ENCODE measurements at places on chromosomes 1 and 21.

GRCh38 chr1:195105281-195105680 lies 1503.0 kb downstream of the KCNT2 start:
- no peak for DNase-seq

DNA sequence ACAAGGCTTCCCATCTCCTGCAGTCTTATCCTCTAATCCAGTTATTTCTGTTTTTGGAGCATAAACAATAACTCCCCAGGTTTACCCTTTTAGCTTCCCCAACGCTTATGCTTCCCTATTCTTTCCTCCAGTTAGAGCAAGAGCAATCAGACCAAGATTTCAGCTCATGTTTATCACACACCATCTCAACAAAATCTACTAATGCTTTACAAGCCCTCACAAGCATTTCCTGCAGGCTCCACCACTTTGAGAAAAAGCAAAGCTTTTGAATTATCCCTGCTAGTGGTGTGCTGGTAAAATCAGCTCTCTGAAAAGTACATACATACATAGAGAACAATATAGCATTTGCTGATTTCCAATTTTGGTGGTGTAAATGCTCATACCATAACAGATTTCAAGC lies 92.9 kb downstream of the EDEM3 start:
- no peak for DNase-seq

GRCh38 chr1:149962736-149963135 lies 26.1 kb upstream of the MTMR11 start:
- DNase-seq = no peak

DNA sequence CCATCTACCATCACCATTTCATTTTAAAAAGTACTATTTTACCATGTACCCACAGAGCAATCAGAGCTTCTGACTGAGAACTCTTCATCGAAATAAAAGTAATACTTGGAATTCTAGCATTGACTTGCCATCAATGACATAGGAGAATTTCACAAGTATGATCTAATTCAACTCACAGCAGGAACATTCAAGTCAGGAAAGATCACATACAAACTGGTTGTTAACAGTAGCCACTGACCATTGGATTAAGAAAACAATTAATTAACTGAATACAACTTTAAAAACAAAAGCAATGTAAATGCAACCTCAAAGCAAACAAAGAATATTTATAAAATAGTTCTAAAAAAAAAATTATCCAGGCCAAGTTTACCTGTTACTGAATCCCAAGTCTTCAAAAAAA lies 18.8 kb downstream of the RNF115 start:
- no peak for DNase-seq

DNA sequence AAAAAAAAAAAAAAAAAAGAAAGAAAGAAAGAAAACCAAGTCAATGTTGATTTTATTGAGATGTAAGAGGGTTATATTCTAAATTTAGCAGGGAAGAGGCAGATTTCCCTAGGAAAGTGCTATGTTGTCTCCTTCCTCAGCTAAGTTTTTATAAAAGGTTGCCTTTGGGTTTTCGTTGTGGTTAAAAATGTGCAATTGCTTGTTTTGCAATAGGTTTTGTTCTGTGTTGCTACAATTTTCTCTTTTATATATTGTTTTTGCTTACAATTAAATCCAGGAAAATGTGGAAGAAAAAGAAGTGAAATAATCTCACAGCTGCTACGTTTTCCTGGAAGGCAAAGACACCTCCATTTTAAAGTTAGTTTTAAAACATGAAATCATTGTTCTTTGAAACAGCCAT lies 136.7 kb upstream of the C1orf105 start:
- no peak for DNase-seq

GRCh38 chr1:58591806-58592205 lies 14.8 kb upstream of the TACSTD2 start:
- no peak for DNase-seq

- DNase-seq = no peak
Observed at GRCh38 chr1:228006786-228007048, at the start of gene WNT3A. WNT3A (plus strand) TSS chr1:228006998; CDS start chr1:228007129, 131 bp downstream.

DNA sequence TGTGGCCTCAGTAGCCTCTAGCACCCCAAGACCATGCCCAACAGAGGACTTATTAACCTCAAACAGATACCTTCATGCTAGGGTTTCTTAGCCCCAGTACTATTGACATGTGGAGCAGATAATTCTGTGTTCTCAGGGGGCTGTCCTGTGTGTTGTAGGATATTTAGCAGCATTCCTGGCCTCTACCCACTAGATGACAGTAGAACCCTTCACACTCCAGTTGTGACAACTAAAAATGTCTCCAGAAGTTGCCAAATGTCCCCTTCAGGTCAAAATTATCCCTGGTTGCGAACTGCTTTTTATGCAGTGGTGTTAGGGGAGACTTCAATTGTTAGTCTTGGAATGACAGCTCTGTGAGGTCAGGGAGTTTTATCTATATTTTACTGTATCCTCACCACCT lies 8.1 kb downstream of the KAZN start:
- no peak for DNase-seq

- DNase-seq = no peak
Observed at GRCh38 chr1:14733048-14733778, 134.7 kb downstream of the KAZN start.

GRCh38 chr1:7579831-7580804 lies 191.0 kb upstream of the VAMP3 start:
- DNase-seq = no peak

- DNase-seq = no peak
Observed at GRCh38 chr1:164771619-164772361, 212.8 kb downstream of the PBX1 start.

- no peak for DNase-seq
Observed at GRCh38 chr1:55067022-55067778, 27.9 kb downstream of the PCSK9 start.

DNA sequence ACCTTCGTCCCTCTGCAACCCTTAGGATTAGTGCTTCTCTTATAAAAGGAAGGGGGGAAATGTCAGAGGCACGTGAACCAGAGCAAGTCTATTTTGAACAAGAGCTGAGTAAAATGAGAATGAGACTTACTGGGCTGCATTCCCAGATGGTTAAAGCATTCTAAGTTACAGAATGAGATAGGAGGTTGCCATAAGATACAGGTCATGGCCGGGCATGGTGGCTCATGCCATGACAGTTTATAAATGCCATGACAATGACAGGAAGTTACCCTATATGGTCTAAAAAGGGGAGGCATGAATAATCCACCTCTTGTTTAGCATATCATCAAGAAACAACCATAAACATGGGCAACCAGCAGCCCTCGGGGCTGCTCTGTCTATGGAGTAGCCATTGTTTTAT lies 2.5 kb upstream of the AQP10 start:
- DNase-seq = no peak

DNA sequence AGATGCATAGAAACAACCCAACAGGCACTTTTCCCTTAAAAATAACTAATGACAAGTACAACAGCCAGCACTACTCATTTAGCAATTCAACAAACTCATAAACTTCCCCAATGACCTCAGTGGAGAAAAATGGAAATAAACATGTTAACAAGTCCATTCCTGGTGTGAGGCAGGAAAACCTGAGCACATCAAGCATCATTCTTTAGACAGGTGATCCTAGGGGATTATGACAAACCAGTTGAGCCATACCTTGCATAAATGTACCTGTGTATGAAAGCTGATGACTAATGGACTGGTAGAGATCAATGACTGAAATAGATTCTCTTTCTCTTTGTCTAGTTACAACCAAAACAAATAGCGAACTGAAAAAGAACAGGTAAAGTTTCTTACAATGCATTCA lies 7.0 kb downstream of the COL24A1 start:
- no peak for DNase-seq

DNA sequence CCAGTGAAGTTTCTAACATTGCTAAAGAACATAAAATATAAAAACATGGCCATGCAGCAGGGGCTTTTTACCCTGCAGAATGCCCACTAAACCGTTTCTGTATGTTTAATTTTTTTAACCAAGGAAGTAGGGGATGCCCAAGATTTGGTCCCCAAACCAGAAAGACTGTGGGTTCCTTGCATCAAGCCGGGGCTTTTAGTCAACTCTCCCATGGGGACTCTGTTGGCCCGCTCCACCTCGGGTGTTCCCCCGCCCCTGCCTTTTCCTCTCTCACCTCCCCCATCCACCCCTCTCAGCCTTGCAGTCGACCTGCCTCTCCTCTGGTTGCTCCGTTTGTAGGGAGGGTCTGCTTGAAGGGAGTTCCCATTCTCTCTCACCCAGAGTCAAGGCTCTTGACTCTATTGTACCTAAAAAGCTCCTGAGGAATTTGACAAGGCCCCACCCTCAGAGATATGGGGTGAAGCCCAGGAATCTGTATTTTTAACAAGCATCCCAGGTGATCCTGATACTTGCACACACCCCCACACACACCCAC lies 117.5 kb downstream of the TOMM20 start:
- DNase-seq = no peak

GRCh38 chr1:109394591-109395281 lies 3.0 kb downstream of the SORT1 start:
- no peak for DNase-seq

GRCh38 chr1:198153103-198153502 lies 3.7 kb upstream of the NEK7 start:
- no peak for DNase-seq

DNA sequence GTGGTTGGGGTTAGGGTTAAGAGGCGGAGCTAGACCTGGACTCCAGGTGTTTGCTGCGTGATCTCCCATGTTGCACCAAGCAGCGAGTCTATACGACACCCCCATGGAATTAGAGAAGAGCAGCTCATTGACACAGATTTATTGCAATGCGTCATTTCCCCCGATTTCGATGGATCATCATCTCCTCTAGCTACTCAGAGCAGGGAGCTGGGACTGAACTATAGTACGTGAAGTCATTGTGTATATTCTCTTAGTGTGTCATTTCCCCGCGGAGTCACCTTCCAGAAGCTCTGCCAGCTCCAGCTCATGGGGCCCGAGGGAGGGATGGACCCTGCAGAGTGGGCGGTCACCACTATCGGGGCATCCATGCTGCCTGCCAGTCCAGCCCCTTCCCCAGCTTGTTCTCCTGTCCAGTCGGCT lies 7.5 kb upstream of the C2CD2 start:
- no peak for DNase-seq

DNA sequence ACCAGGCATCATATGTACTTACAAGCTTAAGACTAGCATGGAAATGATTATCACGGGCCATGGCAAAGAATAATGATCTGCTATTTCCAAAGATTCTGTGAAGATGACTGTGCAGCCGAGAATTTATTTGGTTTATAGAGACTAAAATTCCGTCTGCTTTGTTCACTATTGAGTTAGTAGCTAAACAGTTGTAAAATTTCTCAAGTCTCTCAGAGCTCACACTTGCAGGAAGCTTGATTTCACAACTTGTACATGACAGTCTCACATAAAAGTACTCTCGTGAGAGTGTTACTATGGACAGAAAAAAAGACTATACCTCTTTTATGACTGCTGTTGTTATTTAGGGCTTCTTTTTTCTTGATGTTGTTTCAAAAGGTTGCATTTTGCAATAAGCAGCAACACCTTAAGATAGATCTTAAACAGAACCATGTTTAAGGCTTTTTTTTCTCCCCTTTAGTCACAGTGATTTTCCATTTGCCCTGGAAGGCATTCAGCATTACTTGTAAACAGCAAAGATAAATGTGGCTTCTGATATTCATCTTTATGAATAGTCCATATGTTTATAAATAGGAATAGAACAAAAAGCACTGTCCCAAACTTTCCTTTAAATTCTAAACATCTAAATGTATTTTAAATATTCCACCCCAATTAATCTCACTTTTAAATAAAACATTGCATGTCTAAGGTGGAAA lies 24.8 kb downstream of the ST6GALNAC5 start:
- no peak for DNase-seq

DNA sequence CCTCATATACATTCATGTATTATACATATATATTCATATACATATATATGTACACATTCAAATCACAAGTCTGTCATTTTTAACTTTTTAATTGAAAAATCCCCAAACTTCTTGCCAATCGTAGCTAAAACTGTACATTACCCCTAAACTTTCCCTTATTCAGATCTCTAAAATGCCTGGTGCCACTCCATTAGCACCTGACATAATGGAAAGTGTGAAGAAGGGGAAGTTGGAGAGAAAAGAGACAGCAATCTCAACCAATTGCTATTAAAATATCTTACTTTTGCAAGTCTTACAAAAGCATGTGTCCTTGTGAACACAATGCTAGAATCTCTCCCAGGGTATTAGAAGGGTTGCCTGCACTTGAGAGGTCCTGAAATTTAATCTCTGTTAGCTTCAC lies 22.7 kb upstream of the PRKACB start:
- DNase-seq = no peak

- DNase-seq = no peak
Observed at GRCh38 chr1:184650177-184650866, 104.3 kb downstream of the EDEM3 start.

DNA sequence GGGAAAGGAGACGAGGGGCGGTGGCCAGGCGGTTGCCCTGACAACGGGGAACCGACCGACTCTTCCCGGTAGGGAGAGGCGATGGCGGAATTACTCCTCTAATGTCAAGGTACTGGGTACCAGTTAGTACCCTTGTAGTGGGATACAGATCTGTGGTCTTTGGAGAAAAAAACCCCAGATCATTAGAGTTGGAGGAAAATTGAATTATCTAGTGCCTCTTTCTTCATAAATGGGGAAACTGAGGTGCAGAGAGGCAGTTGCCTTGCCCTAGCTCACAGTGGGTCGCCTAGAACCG lies 545 bp upstream of the PEF1 start:
- DNase-seq = no peak

GRCh38 chr1:211518330-211519289 lies 26.6 kb upstream of the RD3 start:
- no peak for DNase-seq

DNA sequence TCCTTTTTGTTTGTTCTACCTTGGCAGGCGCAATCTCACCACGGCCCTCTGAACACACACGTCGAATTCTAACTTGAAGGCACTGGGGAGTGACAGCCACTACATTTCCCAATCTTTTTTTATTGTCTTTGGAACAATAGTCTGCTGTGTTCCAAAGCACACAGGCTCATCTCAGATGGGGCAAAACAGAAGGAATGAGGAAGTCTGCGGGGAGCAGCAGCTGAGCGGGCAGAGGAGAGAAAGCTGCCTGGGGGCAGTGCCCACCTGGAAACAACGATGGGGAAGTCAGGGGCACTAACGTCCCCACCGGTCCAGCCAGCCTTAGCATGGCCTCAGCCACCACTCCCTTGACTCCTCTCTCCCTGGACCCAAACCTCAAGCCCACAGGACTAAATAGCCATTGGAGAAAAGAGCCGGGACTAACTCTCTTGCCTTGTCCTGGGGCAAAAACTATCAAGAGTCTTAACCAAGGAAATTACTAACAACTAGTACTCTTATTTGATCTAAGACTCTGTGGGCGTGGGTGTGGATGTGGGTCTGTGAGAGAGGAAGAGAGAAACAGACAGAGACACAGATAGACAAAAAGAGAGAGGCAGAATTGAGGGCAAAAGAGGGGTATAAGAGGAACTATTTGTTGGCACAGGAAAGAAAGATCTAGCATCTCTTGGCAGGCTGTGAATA lies 34.2 kb downstream of the SYF2 start:
- no peak for DNase-seq

GRCh38 chr1:46190539-46190938 lies 7.7 kb downstream of the POMGNT1 start:
- DNase-seq = no peak

GRCh38 chr1:201190624-201191051 lies at the start of gene IGFN1:
IGFN1 (plus strand) TSS chr1:201190824; CDS start chr1:201193294, 2,470 bp downstream.
- DNase-seq = no peak

All from CD4-positive, alpha-beta T cell (primary cell).